ENCODE measurements at places on chromosomes 4 and X.

DNA sequence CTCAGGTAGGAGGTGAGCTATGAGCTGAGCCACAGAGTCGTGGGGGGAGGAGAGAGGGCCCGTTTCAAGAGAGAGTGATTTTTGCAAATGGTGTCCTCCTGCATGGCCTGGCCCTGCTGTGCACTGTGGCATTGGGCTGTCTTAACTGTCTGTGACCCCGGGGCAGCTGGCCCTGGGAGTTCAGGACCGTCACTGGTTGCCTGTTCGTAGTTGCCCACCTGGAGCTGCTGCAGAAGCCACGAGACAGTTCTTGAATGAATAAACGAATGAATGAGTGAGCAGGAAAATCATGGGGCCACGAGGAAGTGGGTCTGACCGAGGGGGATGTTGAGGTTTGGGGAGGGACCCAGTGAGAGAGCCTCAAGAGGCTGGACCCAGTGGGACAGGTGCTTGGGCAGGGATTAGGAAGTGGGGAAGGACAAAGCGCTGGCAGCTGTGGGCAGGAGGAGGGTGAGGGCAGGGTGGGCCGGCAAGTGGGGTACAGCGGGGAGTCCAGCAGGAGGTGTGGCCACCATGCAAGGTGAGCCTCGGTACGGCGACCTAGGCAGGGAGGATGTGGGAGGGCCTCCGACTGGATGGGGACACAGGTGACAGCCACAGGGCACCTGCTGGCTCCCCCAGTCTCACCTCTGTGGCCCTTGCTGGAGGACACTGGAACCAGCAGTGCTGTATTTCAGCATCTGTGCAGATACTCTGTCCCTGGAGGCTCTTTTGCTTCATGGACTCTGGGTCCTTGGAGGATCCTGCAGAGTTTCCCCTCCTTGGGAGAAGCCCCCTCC, 10.2 kb downstream of the RGS12 start:
- no peak for DNase-seq

- DNase-seq: no peak
Measured at GRCh38 chr4:118969359-118969758, 80.7 kb downstream of the SYNPO2 start.

DNA sequence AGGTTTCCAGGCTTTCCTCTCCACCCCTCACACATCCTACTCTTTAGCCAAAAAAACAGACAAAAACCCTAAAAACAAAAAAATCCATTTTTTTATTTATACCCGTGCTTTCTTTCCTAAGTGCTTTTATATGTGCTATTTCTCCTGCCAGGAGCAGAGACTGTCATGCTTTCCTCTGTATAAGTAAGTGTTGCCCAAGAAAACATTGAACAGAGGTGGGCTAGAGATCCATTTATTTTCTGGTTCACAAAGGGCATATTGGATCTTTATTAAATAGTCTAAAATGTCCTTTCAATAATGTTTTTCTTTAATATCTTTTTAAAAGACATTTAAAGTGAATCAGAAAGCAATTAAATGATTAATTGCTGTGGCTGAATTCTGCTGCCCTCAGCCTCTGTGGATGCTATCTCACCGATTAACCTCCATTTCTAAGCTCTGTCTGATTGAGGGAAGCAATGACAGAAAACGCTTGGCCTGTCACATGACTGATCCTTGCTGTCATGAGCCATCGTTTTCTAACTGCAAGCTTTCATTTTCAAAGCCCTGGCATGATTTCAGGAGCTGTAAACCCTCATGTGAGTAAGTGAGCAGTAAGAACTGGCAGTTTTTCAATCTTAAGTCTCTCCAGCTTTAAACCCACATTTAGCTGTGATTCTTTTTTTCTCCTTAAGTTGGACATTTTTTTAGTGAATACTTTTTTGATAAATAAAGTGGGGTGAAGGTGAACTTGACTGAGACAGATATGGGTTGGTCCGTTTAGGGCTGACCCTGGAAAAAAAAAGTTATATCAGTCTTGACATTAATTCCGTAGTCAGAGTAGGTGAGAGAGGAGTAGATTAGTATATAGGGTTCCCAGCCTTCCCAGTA, 180.7 kb upstream of the PGRMC2 start:
- peak; percentile 93 for DNase-seq

DNA sequence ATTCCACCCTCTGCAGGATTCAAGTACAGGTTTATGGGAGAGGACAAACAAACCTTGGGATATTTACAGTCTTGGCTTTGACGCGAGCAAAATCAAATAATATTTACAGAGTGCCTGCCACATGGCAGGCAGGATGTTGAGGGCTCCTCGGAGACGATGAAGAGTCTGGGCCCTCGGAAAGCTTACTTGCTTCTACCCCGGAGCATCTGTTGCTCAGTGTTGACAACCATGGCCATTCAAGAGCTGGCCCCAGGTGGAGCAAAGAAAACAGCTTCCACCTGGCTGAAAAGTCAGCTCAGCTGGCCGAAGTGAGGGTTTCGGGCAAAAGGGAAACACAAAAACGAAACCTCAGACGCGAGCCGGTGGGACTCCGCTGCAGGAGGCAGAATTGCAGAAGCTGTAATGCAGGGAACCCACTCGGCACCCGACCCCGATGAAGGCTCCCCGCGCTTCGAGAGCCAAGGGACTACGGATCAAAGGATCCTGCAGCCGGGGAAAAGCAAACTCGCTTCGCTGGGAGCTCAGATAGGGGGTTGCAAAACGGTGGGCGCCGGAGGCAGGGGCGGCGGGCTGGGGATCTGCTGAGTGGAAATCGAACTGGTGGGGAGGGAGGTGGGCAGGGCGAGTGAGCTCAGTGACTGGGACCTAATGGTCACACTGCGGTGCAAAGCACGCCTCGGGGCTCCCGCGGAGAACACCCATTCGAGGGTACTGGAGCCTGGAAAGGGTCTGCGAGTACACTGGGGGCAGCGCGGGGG, 805 bp downstream of the ATP8A1 start:
- no peak for DNase-seq

DNA sequence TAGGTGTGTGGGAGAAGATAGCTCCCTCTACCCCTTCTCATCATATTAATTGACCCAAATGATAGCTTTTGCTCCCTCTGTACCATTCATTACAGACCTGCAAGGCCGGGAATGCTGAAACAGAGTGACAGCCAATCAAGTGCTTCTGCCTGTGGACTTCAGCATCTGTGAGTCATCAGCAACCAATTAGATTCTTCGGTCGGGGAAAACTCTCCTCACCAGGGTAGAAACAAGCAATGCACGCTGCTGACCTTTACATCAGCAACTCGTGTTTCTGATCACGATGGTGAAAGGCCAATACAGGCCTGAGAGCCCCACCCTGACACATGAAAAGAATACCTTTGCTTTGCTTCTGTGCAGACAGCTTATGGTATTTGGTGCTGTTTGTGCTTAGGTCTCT, 347.2 kb upstream of the DDX53 start:
- no peak for DNase-seq

- peak; percentile 37 for DNase-seq
Measured at GRCh38 chr4:164779811-164780216, 25.9 kb downstream of the SMIM31 start.

GRCh38 chr4:106315476-106315967, 487 bp downstream of the TBCK start:
- no peak for DNase-seq

GRCh38 chr4:79290376-79290775, 35.5 kb downstream of the NAA11 start:
- DNase-seq: no peak

DNA sequence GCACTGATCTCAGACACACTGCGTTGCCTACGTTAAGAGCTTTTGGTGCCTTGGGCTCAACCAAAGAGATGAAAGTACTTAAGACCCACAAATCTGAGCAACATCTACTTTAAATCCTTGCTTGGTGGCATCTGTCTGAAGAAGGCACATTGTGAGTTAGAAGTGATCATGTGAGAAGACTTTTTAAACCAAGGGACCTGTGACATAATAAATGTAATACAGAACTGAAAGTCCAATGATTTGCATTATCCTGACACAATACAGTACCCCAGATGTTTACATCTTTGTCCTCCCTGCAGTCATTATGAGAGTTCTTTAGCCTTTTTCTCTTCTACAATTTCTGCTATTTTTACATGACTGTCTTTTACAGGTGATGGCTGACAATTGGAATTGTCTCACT, 96.7 kb upstream of the FTHL17 start:
- no peak for DNase-seq

DNA sequence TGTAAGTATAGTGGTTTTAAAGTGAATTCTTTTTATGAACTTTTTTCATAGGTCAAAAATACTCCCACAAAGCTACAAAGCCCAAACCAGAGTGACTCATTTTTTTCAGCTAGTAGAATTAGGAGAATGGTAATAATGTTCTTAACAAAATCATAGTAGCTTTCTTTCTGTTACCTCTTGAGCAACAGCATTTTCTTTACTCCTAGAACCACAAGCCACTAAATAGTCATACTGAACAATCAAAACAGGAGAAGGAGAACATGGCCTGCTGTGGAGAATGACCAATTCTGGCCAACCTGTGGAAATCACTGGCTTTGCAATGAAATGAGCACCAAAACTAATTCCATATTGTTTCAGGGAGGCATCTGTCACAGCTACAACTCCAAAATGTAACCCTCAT, 112.9 kb downstream of the AMMECR1 start:
- DNase-seq: peak; percentile 62

GRCh38 chr4:186190581-186191199, 677 bp upstream of the CYP4V2 start:
- no peak for DNase-seq

- no peak for DNase-seq
Measured at GRCh38 chr4:41359836-41360213, 103.1 kb downstream of the UCHL1 start.

GRCh38 chrX:21632027-21632426, 26.1 kb downstream of the KLHL34 start:
- no peak for DNase-seq

GRCh38 chr4:166169111-166169510, 296.1 kb downstream of the TLL1 start:
- no peak for DNase-seq

GRCh38 chrX:38225093-38225492, 4.4 kb upstream of the SRPX start:
- no peak for DNase-seq

DNA sequence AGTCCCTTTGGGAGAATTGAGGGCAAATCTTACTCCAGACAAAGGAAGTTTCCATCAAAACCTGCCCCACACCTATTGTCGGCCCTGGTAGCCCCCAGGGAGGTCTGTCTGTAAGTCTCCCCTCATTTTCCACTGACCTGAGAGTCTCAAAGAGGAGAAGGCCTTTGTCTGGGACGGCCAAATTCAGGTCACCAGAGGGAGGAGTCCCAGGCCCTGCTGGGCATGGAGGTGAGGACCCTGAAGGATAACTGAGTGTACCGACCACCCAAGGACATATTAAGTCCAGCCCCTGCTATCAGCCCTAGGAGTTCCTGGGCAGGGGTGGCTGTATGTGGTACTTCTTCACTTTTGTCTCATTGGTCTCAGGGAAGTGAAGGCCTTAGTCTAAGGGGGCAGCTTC, 229.9 kb downstream of the FGF13 start:
- no peak for DNase-seq

GRCh38 chrX:133681421-133681820, 266.1 kb upstream of the GPC4 start:
- DNase-seq: no peak

DNA sequence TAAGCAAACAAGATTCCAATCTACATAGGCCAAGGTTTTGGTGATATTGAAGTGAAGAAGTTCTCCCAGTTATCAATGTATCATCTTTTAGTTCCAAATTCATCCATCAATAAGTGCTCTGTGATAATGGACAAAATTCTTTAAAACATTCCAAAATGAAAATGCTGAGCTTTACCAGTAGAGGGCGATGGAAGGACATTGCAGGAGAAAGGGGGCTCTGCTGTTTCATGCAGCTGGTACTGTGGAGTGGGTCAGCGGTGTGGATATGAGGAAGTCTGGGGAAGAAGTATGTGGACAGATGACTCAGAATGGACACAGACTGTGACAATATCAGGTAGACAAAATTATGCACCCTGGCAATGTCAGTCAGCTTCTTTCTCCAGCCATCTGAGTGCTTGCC, 46.6 kb upstream of the HS6ST2 start:
- no peak for DNase-seq

All from AG09309 (cell line).